ENCODE measurements at places on chromosomes 13 and 19.

DNA sequence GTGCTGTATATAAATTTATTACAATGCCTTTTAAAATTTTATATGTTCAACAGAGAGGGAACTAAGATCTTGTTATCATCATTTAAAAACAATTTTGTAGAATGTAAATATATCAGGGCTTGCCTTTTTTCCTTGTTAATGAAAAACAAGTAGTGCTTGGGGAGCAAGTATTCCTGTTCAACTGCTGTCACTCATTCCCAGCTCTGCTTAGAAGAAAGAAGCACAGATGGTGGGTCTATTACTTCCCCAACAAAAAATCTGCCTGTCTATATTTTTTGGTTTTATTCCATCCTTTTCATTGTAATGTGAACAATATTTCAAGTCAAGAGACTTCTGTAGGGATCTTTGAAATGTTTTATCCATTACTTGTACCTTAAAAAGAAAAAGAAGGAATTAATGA lies 503.9 kb downstream of the GPC5 start:
- DNase-seq: no peak

DNA sequence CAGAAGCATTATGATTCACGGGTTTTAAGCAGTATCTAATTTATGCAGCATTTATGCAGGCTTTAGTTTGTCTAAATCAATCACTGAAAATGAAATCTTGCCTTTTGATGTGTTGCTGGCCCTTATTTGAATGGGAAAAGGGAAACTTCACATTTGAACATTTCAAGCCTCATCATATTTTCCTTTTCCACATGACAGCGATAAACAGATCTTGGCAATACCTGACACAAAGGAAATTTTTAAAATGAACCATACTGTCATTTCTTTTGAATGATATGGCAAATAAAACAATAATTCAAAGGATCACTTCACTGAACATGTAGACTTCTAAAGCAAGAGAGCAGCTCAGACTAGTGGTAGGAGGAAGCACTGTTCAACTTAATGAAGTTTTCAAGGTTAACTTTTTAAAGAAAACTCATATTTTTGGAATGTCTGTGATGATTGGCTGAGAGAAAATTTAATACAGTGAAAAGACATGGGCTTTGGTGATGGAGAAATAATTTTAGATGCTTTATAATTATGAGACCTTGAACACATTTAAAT lies 198.1 kb downstream of the OXGR1 start:
- no peak for DNase-seq

DNA sequence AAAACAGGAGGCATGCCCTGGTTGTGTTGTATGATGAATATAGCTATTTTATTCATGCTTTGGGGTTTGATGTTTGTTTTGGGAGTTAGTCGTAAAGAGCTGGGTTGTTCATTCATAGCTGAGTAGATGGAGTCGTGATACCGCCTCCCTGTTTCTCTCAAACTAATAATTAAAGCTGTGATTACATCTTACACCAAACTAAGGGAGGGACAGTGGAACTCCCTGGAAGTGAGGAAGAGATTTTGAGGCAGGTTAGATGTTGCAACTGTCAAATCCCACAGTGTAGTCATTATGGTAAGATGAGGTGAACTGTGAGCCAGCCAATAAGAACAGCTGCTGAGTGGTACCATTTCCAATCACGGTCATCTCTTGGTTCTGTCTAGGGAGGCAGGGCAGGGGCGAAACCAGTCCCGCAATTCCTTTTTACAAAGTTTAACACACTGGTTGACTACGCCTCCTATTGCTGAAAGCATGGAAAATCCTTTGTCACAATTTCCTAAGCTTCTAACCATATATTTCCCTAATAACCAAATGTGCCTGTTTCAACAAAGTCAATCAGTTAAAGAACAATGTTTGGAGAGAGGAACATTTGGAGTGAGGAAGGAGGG lies 207.6 kb upstream of the SERP2 start:
- DNase-seq: no peak

DNA sequence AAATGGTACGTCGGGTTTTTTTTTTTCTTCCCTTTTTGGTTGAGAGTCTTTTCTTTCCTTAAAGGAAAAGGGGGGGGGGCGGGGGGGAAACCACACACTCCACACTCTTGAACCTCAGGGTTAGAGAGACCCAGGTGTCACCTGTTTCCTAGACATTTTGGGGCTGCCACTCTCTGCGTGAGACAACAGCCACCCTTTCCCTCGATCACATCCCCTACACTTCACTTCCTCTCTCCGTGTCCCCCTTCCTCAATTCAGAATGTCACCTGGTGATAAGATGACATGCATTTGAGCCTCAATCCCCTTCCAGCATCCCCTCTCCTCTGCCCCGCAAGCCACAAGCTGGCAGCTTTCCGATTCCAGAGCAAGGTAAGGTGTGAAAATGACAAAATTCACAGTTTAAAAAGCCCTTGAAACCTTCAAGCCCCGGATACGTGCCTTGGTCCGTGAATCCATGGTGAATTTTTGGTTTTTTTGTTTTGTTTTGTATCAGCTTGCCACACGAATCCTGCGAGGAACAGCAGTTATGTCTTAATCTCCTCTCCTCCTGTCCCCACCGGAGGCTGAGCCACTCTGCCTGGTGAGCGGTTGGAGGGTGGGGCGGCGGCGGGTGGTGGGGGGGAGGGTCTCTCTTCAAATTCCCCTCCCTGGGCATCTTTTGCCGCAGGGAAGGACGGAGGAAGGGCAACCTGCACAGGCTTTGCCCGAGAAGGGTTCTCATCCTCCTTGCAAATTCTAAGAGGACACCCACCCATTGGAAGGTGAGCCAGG lies 4.2 kb downstream of the PTPRS start:
- no peak for DNase-seq

DNA sequence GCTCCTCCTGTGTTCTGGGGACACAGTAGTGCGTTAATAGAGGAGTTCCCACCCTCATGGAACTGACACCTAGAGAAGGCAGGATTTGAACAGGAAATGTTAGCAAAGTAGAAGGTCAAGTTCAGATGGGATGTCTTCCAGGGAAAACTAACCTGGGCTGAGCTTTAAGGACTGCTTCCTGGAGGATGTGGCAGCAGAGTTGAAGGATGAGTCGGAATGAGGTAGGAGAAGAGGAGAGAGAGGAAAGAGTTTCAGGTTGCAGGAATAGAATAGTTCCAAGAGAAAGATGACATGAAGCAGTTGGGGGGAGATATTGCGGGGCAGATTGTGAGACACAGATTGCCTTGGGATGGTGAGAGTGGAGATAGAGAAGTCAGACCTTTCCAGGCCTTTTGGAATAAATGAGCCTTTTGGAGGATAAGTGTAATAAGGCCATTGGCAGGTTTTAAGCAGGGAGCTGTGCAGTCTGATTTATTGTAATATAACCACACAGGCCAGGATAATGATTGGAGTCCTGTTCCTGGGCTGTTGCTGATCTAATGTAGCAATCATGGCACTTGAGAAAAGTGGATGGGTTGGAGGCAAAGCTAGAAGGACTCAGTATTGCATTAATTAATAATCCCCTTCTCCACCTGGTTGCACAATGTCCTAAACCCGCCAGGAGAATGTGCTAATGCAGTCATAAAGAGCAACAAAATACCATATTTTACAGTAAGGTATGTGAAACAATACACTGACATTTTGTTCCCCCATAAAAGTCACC lies 205.4 kb downstream of the SHISA2 start:
- DNase-seq: no peak

DNA sequence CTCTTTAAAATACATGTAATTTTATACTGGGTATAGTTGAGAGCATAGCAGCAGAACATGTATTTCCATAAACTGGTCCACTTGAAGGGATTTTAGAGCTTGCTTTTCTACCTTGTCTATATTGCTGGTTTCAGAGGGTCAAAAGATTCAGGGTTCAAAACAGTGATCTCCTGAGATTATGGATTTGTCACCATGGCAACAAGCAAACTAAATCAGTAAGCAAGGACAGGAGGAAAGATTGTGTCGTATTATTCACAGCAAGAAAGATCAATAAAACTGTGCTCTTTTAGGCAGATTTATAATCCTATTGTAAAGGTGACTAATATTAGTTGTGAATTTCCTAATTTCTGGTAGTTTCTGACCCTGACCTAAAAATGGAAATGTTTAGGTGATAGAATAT lies 496.4 kb downstream of the LMO7 start:
- no peak for DNase-seq

DNA sequence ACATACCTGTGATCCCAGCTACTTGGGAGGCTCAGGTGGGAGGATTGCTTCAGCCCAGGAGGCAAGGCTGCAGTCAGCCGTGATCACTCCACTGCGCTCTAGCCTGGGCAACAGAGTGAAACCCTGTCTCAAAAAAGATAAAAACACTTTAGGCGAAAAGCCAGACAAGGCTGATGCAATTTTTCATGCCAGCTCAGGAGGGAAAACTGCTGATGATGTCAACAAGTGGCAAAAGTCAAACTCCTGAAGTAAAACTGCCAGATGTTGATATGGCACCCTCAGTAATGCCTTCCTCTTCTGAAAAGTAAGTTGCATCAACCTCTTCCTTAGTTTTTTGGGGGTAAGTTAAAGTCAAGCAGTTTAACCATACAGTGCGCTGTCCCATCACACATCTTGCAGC lies 15.6 kb downstream of the ZNF599 start:
- no peak for DNase-seq
